Activated T-helper 1 cell treated with anti-CD3 and anti-CD28 coated beads, Interleukin-12 subunit alpha, Interleukin-12 subunit beta, Interleukin-2, Interleukin-4 antibody, amounts not matched to agents 30 ng/mL and 10 ng/mL and 1 ng/mL, durations not matched to agents 14 hours and 24 hours and 36 hours (primary cell): ENCODE measurements at places on chromosomes 16 and 17. TPM values are rescaled to one million over a fixed set of nuclear protein-coding genes. Genes with fewer than 3 reads are reported as not detected.

PPM1D gene
- total RNA-seq: 18.6 and 19.7 TPM in 2 replicates

- H3K4me3 ChIP-seq: peak overlapping the region; percentile 95
- peak overlapping the region; percentile 89 for H3K27ac ChIP-seq
- peak; percentile 53 for DNase-seq
- peaks cover 40% of the 10 kb centered on the region for H3K36me3 ChIP-seq
- peaks cover 7% of the 10 kb centered on the region for H3K27me3 ChIP-seq
Measured at GRCh38 chr17:410543-411401, 58.2 kb upstream of the RPH3AL start.

- H3K4me3 ChIP-seq: peak overlapping the region; percentile 61
- DNase-seq: no peak
- no peak overlapping the region for H3K27ac ChIP-seq
- H3K36me3 ChIP-seq: peaks cover 11% of the 10 kb centered on the region
- peaks cover 39% of the 10 kb centered on the region for H3K4me1 ChIP-seq
- no peaks in the 10 kb centered on the region for H3K27me3 ChIP-seq
Measured at GRCh38 chr17:35376245-35376644, 2.8 kb upstream of the SLFN11 start.

- no peak overlapping the region for H3K4me3 ChIP-seq
- no peaks in the 10 kb centered on the region for H3K36me3 ChIP-seq
- peak; percentile 76 for DNase-seq
- peaks cover 16% of the 10 kb centered on the region for H3K4me1 ChIP-seq
- H3K27ac ChIP-seq: no peak overlapping the region
Measured at GRCh38 chr17:49997773-49998703, 3.0 kb upstream of the DLX3 start.

CLEC10A gene
- not detected in 2 replicates for total RNA-seq

DNA sequence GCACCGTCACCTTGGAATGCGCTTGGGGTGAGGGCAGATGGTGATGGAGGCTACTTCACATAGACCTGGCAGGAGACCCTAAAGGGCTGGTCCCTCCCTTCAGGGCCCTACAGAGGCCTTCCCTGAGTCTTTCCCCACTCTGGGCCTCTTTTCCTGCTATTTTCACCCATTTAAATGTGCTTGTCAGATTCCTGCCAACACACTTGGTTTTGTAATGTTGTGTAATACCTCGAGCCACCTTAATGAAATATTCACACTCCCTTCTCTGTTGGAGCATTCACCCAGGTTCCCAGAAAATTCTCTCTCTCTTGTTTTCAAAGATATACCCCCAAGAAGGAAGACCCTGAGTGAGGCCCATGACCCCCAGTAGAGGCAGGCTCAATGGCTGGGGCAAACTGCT, 456.6 kb upstream of the DYNLRB2 start:
- H3K36me3 ChIP-seq: no peaks in the 10 kb centered on the region
- no peak overlapping the region for H3K4me3 ChIP-seq
- no peaks in the 10 kb centered on the region for H3K4me1 ChIP-seq

DNA sequence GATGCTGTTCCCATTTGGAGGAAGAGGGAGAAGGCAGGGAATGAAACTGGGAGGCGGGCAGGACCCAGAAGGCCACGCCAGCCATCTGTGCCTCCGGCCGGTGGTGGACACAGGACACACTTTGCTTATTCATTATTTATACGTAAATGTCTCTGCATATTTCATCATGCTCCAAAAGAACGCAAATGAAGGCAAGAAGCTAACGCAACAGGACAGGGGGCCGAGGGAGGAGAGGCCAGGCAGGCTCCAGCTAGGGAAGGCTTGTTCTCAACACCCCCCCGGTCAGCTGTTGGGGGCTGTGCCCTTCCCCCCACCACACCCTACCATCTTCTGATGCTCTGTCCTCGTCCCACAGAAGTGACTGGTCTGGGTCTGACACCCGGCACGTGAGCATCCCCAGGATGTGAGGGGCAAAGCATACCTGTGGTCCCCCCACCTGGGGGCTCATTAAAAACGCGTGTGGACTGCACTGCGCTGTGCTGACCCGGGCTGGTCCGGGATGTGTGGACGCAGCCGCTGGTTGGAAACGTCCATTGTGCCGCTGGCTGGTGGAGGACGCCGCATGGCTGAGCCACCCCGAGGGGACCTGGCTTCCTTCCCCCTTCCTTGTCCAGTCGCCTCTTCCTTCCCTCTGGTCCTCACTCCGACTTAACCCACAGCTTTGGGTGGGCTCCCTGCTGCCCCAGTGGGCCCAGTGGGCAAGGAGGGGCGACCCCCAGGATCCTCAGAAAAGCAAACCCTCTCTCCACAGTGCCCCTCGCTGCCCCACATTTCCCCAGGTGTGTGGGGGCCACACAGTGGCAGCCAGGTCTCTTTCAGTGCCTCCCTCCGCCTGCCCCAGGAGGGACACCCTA, 46.4 kb upstream of the ENPP7 start:
- no peaks in the 10 kb centered on the region for H3K36me3 ChIP-seq
- DNase-seq: no peak
- H3K27ac ChIP-seq: no peak overlapping the region
- H3K4me1 ChIP-seq: no peaks in the 10 kb centered on the region
- H3K4me3 ChIP-seq: no peak overlapping the region
- peaks cover 2% of the 10 kb centered on the region for H3K27me3 ChIP-seq

GRCh38 chr17:20189302-20189701, 180.1 kb downstream of the SPECC1 start:
- H3K27ac ChIP-seq: no peak overlapping the region
- no peaks in the 10 kb centered on the region for H3K36me3 ChIP-seq
- H3K4me1 ChIP-seq: no peaks in the 10 kb centered on the region
- no peak for DNase-seq

DBF4B gene
- 22.5 and 22.8 TPM in 2 replicates for total RNA-seq

ZG16 gene
- not detected in 2 replicates for total RNA-seq

- DNase-seq: no peak
- H3K27me3 ChIP-seq: no peaks in the 10 kb centered on the region
- H3K4me1 ChIP-seq: no peaks in the 10 kb centered on the region
- H3K27ac ChIP-seq: no peak overlapping the region
- no peak overlapping the region for H3K4me3 ChIP-seq
- H3K36me3 ChIP-seq: no peaks in the 10 kb centered on the region
Measured at GRCh38 chr17:4453812-4454591, 20.3 kb downstream of the SPNS3 start.

UQCRC2 gene
- 235 and 260 TPM in 2 replicates for total RNA-seq

DNA sequence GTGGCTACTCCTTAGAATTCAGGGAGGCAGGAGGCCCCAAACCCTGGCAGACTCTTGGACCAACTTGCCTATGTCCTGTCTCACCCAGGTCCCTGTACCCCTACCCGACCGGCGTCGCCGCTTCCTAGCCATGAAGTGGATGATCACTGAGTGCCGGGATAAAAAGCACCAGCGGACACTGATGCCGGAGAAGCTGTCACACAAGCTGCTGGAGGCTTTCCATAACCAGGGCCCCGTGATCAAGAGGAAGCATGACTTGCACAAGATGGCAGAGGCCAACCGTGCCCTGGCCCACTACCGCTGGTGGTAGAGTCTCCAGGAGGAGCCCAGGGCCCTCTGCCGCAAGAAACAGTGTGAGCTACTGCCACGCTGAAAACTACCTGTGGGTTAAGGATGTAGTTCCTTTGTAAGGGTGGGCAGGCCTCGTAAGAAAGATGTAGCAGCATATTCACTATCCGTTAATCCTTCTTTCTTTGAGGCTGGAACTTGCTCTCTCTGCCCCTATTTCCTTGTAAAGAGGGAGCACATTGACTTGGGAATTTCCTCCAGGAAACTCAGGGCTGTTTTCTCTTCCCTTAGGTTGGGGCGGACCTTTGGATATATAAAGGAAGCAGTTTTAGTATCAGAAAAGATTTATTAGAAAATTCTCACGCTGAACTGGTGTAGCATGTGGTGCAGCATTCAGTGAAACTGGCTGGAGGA, 4.1 kb downstream of the MRPS7 start:
- DNase-seq: no peak
- H3K4me3 ChIP-seq: no peak overlapping the region
- H3K27ac ChIP-seq: no peak overlapping the region
- H3K36me3 ChIP-seq: peaks cover 28% of the 10 kb centered on the region
- peaks cover 28% of the 10 kb centered on the region for H3K4me1 ChIP-seq

- H3K4me3 ChIP-seq: no peak overlapping the region
- peaks cover 1% of the 10 kb centered on the region for H3K27me3 ChIP-seq
- H3K27ac ChIP-seq: no peak overlapping the region
- DNase-seq: no peak
- peaks cover 8% of the 10 kb centered on the region for H3K4me1 ChIP-seq
Measured at GRCh38 chr16:58107709-58108108, 21.5 kb downstream of the CFAP20 start.

DNA sequence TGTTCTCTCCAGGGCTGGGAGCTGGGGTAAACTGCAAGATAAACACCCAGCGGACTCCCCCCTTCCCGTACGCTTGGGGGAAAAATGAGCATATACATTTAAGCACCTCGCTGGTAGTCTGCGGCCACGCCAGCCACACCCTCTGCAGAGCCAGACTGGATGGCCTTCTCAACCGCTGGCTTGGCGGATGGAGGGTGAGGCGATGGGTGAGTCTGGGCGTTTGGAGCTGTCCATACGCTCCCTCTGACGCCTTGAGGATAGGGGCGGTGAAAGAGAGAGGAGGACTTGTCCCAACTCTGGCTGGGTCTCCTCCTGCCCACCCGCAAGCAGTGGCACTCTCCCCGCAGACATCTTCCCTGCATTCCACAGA, 1.0 kb downstream of the ITGA3 start:
- DNase-seq: no peak
- peak overlapping the region; percentile 29 for H3K27ac ChIP-seq
- H3K27me3 ChIP-seq: no peaks in the 10 kb centered on the region
- peaks cover 2% of the 10 kb centered on the region for H3K36me3 ChIP-seq
- H3K4me1 ChIP-seq: peaks cover 50% of the 10 kb centered on the region

- no peak overlapping the region for H3K4me3 ChIP-seq
- no peak for DNase-seq
- H3K36me3 ChIP-seq: no peaks in the 10 kb centered on the region
- no peak overlapping the region for H3K27ac ChIP-seq
- peaks cover 27% of the 10 kb centered on the region for H3K27me3 ChIP-seq
Measured at GRCh38 chr17:46766493-46767491, 51.7 kb downstream of the WNT3 start.

GRCh38 chr16:71693164-71693563, 31.3 kb downstream of the PHLPP2 start:
- H3K27ac ChIP-seq: peak overlapping the region; percentile 12
- DNase-seq: no peak
- H3K4me3 ChIP-seq: no peak overlapping the region
- H3K4me1 ChIP-seq: no peaks in the 10 kb centered on the region
- peaks cover 10% of the 10 kb centered on the region for H3K36me3 ChIP-seq

TPSD1 gene
- not detected in 2 replicates for total RNA-seq

GRCh38 chr16:61042737-61043136, 993.5 kb downstream of the CDH8 start:
- H3K36me3 ChIP-seq: no peaks in the 10 kb centered on the region
- no peak overlapping the region for H3K4me3 ChIP-seq
- no peaks in the 10 kb centered on the region for H3K4me1 ChIP-seq
- DNase-seq: no peak
- H3K27me3 ChIP-seq: no peaks in the 10 kb centered on the region

CRYM gene
- total RNA-seq: not detected in 2 replicates

DNA sequence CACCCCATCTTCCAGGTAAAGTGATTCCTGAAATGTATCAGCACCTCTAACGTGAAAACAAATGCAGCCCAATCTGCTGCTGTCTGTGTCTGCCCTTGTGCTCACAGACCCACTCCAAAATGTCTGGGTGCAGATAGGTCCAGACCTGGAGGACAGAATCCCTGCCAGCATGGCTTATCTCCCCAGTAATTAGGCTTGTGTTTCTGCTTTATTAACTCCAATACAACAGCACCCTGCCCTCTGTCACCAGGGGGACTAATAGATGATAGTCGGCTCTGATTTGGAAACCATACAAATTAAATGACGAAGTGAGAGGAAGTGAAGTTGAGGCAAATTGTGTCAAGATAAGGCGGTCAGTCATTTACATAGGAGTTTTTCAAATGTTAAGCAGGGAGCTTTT, 608.3 kb upstream of the SALL1 start:
- no peaks in the 10 kb centered on the region for H3K36me3 ChIP-seq
- no peak for DNase-seq
- H3K27me3 ChIP-seq: peaks cover 3% of the 10 kb centered on the region
- peaks cover 7% of the 10 kb centered on the region for H3K4me1 ChIP-seq
- no peak overlapping the region for H3K27ac ChIP-seq

DNA sequence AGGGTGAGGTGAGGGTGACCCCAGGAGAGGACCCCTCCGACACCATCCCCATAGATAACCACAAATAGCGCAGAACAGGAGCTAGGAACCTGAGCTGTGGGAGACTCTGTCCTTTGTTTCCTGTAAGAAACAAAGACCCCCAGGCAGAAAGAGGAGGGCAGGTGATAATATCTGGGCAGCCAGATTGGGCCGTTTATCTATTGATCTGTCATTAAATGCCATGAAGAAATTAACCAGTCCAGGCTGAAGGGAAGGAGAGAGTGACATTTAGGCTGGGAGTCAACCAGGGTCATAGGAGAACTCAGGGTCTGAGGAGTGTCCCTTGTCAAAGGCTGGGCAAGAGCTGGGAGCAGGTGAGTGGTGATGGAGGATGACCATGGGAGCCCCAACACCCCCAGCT, 157.8 kb downstream of the C16orf78 start:
- no peak overlapping the region for H3K4me3 ChIP-seq
- no peak for DNase-seq
- peaks cover 9% of the 10 kb centered on the region for H3K4me1 ChIP-seq
- no peaks in the 10 kb centered on the region for H3K27me3 ChIP-seq

GRCh38 chr16:59236804-59237458, 502.8 kb upstream of the GOT2 start:
- no peak overlapping the region for H3K4me3 ChIP-seq
- no peaks in the 10 kb centered on the region for H3K27me3 ChIP-seq
- H3K27ac ChIP-seq: no peak overlapping the region
- no peak for DNase-seq

DNA sequence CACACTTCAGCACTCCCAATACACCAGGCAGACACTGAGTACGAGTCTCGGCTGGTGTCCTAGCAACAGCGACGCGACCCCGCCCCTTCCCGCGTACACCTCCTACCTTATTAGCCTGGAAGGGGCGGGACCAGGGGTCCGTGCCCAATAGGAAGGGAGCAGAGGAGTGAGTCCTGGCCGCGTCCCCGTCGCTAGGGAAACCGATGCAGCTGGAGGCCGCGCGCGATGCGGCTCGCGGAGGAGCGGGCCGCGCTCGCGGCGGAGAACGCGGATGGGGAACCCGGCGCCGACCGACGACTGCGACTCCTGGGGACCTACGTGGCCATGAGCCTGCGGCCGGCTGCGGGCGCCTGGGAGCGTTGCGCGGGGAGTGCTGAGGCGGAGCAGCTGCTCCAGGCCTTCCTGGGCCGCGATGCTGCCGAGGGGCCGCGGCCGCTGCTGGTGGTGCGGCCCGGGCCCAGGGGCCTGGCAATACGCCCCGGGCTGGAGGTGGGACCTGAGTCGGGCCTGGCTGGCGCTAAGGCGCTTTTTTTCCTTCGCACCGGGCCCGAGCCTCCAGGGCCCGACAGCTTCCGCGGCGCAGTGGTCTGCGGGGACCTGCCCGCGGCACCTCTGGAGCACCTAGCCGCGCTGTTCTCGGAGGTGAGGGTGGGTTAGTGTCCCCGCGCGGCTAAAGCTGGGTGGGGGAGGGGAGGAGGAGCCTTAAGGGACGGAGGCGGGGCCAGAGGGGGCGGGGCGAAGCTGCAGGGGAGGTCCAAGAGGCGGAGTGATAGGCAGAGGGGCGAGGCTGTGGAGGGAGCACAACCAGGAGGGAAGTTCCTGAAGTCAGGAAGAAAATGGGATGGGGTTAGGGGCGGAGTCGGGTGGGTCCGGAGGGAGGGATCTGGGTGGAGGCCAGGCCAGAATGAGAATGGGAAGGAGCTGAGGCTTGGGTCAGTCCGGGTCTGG, at the start of gene DNAH9:
TSS of gene DNAH9 (plus strand) at position 197 of the 948 bp plus-strand sequence. CDS start at position 226, 29 bp downstream.
- H3K27me3 ChIP-seq: peaks cover 5% of the 10 kb centered on the region
- no peak for DNase-seq
- no peaks in the 10 kb centered on the region for H3K36me3 ChIP-seq
- no peak within 1 kb of the TSS for H3K27ac ChIP-seq
